IPS-NIHi11 (cell line): ENCODE measurements at places on chromosomes 16 and 17.

DNA sequence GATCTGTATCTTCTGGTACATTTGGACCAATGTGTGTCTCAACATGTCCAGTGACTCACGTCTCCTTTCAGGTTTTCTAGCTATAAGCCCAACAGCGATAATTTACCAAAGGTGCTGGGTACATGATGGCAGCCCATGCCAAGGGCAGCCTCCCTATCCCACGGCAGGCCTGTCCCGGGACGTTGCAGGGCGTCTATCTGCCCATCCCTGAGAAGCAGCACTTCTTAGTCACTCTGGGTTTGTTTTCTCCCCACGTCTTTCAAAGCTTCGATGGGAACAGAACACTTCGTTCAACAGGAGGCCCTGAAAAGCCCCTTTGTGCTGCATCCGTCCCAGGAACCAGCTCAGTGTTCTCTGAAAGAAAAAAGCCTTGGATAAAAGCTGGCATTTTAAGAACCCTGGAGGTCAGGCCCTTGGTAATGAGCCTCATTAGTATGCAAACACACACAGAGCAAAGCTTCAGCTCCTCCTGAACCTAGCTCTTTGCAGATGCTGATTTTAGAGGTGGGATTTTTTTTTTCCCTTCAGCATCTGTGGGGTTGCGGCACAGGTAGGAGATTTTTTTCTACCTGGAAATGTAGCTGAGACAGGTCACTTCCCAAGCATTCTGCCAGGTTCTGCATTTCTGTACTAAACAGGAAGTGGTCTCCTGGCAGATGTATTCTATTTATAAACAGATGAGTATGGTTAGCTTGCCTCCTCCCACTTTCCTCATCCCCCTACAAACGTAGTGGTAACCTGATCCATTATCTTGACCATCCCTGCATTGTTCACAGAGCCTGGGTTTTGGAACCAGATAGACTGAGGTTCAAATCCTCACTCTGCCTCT, 17.5 kb upstream of the MT4 start:
- DNase-seq = peak; percentile 73

DNA sequence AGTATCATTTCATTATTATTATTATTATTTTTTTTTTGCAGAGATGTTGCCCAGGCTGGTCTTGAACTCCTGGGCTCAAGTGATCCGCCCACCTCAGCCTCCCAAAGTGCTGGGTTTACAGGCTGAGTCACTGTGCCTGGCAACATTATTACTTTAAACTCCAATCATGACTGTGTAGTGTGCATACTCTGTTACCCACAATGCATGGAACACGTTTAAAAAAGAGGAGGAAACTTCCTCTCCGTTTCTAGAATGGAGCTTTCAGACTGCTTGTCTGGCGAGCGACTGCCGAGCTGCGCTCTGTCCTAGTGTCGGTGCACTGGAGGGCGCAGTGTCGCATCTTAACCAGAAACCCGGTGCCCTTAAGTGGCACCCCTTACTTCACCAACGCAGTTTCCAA, 22.1 kb upstream of the FASN start:
- DNase-seq = no peak

DNA sequence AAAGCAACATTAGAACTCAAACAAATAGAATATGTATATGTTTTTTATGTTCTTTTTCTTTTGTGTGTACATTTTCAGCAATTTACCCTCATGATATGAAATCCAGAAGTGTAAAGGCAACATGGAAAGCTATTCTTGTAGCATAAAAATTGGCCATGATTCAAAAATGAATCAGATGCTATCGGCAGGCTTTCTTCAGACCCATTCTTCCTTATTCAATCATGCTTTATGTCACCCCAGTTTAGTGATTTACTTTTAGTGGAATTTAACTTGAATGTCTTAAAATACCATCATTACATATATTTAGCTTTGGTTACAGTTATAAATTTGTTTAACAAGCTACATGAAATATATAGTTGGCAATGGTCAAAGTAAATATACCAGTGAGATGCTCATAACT, 21.4 kb upstream of the SMIM36 start:
- DNase-seq = no peak

- no peak for DNase-seq
Observed at GRCh38 chr17:64289741-64290141, 26.7 kb upstream of the TEX2 start.

DNA sequence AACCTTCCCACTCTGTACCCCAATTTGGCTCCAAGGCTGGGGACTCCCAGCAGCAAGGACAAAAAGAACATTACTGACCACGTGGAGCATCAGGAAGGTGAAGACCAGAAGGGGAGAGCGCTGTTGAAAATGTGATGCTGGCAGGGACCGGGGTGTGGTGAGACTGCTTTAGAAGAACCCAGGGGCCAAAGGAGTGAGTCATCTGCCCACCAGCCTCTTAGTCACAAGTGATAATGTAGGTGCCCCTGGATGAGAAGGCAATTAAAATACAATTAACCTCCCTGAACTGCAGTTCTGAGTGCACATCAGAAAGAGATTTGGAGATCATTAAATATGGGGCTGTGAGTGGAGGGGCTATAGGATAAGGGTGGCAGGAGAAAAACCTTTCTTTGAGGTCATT, 366.6 kb upstream of the CCL2 start:
- DNase-seq = no peak
